Activated T-helper 17 cell treated with anti-CD3 and anti-CD28 coated beads, Interleukin-2, amount 50 U/mL, for 72 hours (primary cell): ENCODE measurements at places on chromosomes 12 and 14. TPM values are rescaled to one million over a fixed set of nuclear protein-coding genes. Genes with fewer than 3 reads are reported as not detected.

DNA sequence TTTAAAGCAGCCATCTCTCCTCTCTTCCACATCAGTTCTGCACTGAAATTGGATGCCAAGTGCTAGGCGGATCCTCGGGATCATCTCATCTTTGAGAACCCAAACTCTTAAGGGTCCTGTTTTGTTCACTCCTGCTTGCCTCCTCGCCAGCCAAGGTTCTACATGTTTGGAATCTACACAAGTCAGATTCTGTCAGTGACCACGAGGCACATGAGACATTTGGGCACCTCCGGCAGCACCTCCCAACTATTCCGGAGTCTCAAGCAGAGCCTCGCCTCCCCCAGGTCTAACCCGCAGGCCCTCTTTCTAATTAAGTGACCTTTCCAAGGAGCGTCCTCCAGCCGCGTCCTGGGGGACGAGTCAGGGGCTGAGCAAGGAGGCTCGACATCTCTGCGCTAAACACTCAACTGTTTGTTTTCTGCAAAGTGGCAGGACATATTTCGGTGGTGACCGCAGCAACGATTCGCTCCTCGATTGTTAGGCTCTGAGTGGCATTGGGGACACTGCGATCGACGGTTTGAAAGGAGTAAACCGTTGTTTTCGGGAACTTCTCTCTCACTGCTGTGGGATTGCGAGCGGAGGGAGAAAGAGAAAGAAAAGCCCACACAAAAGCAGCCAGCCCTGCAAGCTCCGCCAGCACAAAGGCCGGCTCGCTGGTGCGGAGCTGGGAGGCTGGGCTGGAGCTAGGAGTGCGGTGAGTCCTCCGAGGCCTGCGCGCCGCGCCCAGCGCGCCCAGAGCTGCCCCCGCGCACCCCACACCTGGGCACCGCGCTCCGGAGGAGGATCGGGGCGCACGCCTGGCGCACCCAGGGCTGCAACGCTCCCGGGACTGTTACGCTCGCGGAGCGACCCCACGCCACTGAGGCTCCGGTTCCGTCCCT lies 640 bp downstream of the ARMH4 start:
- no peak overlapping the region for H3K27ac ChIP-seq
- no peaks in the 10 kb centered on the region for H3K36me3 ChIP-seq
- peaks cover 40% of the 10 kb centered on the region for H3K27me3 ChIP-seq

DNA sequence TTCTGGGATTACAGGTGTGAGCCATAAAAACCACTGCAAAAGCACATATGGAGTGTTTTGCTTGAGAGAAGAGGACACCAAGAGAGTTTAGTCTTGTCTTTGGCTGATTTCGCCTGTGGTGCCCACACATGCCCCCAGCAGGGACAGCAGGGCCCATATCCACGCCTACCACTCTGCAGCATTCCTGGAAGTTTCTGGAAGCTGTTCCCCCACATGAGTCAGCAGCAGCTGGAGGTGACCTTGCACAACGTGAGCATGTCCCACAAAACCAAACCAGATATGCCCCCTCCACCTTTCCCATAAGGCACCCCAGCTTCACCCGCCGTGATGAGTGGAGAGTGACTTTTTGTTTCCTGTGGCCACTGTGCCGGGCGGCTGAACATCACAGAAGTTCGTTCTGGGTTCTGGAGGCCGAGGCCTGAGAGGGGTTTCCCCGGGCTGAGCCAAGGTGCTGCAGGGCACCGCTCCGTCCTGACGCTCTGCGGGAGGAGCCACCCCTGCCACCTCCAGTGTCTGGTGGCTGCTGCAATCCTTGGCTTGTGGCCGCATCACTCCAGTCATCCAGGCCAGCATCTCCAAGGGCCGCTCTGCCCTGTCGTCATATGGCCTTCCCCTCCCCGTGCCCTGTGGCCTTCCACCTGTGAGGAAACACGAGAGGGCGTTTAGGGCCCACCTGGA lies 4.7 kb downstream of the ASPG start:
- no peaks in the 10 kb centered on the region for H3K36me3 ChIP-seq
- H3K4me3 ChIP-seq: no peak overlapping the region
- H3K27me3 ChIP-seq: no peaks in the 10 kb centered on the region
- ATAC-seq: no peak

GRCh38 chr12:1877169-1877878 lies 41.1 kb downstream of the CACNA2D4 start:
- no peak overlapping the region for H3K27ac ChIP-seq
- H3K4me3 ChIP-seq: no peak overlapping the region
- peaks cover 5% of the 10 kb centered on the region for H3K27me3 ChIP-seq
- ATAC-seq: peak; percentile 47

Gene DPY19L2
- 0.50 TPM for total RNA-seq

Gene RPS6KA5
- 46.2 TPM for total RNA-seq

Gene IL31
- total RNA-seq: not detected

Gene SDSL
- 0.24 TPM for total RNA-seq

- H3K4me3 ChIP-seq: no peak overlapping the region
- ATAC-seq: no peak
- peaks cover 4% of the 10 kb centered on the region for H3K4me1 ChIP-seq
Observed at GRCh38 chr12:91984556-91984955, 161.1 kb downstream of the BTG1 start.

GRCh38 chr12:103676893-103677292 lies 89.8 kb downstream of the STAB2 start:
- no peaks in the 10 kb centered on the region for H3K36me3 ChIP-seq
- no peak overlapping the region for H3K27ac ChIP-seq
- ATAC-seq: no peak
- H3K4me3 ChIP-seq: no peak overlapping the region

GRCh38 chr14:93094121-93094918 lies 21.4 kb downstream of the ITPK1 start:
- H3K27me3 ChIP-seq: no peaks in the 10 kb centered on the region
- ATAC-seq: no peak

DNA sequence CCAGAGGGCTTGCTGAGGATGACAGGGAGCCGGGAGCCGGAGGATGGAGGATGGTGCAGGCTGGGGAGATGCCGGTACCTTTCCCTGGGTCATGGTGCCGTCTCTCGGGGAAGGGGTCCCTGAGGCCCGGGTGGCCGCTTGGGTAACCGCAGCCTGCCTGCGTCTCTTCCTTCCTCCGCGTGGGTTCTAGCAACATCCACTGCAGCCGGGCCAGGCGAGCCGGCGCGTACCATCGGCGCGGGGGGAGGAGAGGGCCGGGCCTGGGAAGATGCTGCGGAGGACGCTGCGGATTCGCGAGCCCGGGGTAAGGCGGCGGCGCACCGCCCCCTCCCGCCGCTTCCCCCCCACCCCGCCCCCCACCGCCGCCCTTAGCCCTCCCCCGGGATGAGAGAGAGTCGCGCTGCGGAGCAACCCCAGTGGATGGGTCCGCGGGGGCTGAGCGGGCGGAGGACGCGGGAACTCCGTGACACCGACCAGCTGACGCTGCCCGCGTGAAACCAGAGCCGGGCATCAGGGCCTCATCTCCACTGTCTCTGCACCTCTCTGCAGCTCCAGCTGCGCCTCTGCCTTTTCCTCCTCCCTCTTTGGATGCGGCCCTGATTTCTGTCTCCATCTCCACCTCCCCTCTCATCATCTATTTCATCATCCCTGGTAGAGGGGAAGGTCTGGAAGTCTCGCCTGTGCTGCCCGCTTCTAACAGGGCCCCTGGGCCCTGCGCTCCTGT lies at the start of gene FAIM2:
Gene FAIM2 (minus strand): TSS at position 201 of the 724 bp plus-strand sequence. CDS start 108 bp downstream, at position 93.
- peak within 1 kb of the TSS; percentile 54 for H3K27ac ChIP-seq
- H3K27me3 ChIP-seq: peaks cover 7% of the 10 kb centered on the region
- H3K4me1 ChIP-seq: peaks cover 8% of the 10 kb centered on the region
- H3K36me3 ChIP-seq: no peaks in the 10 kb centered on the region
- peak within 1 kb of the TSS; percentile 73 for H3K4me3 ChIP-seq

GRCh38 chr12:15851045-15851620 lies 31.1 kb upstream of the STRAP start:
- no peak overlapping the region for H3K4me3 ChIP-seq
- H3K27ac ChIP-seq: no peak overlapping the region
- H3K4me1 ChIP-seq: no peaks in the 10 kb centered on the region
- ATAC-seq: no peak
- H3K27me3 ChIP-seq: no peaks in the 10 kb centered on the region

DNA sequence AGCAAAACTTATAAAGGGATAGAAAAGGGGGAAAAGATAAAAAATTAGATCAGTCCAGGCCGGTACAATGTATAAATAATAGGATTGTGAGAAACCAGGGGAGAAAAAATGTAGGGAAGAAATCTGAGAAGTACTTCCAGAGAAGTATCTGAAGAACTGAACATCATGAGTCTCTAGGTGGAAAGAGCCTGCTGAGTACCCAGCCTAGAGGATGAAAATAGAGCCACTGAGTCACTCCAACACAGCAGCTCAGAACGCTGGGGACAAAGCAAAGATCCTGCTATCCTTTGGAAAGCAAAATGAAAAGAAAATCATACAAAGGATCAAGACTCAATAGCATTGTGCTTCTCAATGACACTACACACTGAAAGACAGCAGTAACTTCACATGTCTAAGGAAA lies 138.0 kb downstream of the ANO6 start:
- H3K27me3 ChIP-seq: no peaks in the 10 kb centered on the region
- H3K27ac ChIP-seq: peak overlapping the region; percentile 36
- no peak for ATAC-seq
- H3K36me3 ChIP-seq: peaks cover 94% of the 10 kb centered on the region

DNA sequence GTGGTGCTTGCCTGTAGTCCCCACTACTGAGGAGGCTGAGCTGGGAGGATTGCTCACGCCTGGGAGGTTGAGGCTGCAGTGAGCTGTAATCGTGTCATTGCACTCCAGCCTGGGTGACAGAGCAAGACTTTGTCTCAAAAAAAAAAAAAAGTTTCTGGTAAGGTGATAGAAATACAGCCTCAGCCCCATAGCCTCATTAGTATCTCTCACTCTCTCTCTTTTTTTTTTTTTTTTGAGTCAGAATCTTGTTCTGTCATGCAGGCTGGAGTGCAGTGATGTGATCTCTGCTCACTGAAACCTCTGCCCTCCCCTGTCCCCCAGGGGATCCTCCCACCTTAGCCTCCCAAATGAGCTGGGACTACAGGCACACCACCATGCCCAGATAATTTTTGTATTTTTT lies 19.2 kb downstream of the MTHFD1 start:
- H3K4me3 ChIP-seq: no peak overlapping the region
- peaks cover 88% of the 10 kb centered on the region for H3K36me3 ChIP-seq
- H3K27me3 ChIP-seq: no peaks in the 10 kb centered on the region
- peak; percentile 66 for ATAC-seq
- peaks cover 4% of the 10 kb centered on the region for H3K4me1 ChIP-seq

GRCh38 chr12:31578632-31579031 lies 12.3 kb downstream of the DENND5B start:
- no peak for ATAC-seq
- no peaks in the 10 kb centered on the region for H3K4me1 ChIP-seq
- no peak overlapping the region for H3K27ac ChIP-seq
- H3K4me3 ChIP-seq: no peak overlapping the region

Gene TDRD9
- 0.95 TPM for total RNA-seq

Gene C12orf54
- total RNA-seq: not detected

DNA sequence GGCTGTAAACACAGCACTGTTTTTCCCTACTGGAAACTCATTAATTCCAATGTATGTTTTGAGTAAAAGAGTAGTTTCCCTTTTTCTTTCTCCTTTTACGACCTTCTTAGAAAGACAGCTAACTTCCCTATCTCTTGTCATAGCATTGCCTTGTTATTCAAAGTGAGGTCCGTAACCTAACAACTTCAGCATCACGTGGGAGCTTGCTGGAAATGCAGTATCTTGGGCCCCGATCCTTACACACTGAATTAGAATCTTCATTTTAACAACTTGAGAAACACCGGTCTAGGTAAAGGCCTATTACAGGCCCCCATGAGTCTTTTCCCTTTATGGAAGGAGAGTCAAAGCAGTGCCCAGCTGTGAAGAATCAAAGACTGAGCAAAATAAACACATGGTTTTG lies 230.7 kb upstream of the PRKD1 start:
- H3K4me1 ChIP-seq: no peaks in the 10 kb centered on the region
- ATAC-seq: no peak
- H3K27ac ChIP-seq: no peak overlapping the region
- H3K27me3 ChIP-seq: no peaks in the 10 kb centered on the region
- no peaks in the 10 kb centered on the region for H3K36me3 ChIP-seq

GRCh38 chr12:116520801-116521471 lies 38.2 kb upstream of the MAP1LC3B2 start:
- ATAC-seq: no peak
- no peaks in the 10 kb centered on the region for H3K36me3 ChIP-seq
- H3K4me1 ChIP-seq: peaks cover 7% of the 10 kb centered on the region

Gene HOXC12
- not detected for total RNA-seq

- H3K27me3 ChIP-seq: peaks cover 67% of the 10 kb centered on the region
- no peak overlapping the region for H3K27ac ChIP-seq
- H3K4me1 ChIP-seq: no peaks in the 10 kb centered on the region
- H3K4me3 ChIP-seq: no peak overlapping the region
- ATAC-seq: no peak
- H3K36me3 ChIP-seq: no peaks in the 10 kb centered on the region
Observed at GRCh38 chr12:114671443-114672411, 12.2 kb downstream of the TBX3 start.

Gene KRT6A
- not detected for total RNA-seq
